ENCODE measurements at places on chromosomes 6 and 20.

DNA sequence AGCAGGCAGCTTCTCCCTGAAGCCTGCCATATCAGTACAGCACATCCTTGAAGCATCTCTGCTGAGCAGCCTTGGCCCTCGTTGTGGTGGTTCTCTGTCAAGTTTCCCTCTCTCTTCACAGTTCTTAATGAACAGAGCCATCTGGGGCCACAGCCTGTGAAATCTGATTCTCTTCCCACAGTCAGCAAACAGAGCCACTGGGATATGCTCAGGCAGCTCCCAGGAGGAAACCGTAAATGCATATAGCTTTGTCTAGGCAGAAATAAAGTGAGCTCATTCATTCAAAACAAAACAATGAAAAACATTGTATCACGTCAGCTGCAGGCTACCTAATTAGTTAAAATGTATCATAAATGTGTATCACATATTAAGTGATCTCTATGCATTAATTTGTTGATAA lies 80.3 kb downstream of the TBC1D7 start:
- DNase-seq: no peak

DNA sequence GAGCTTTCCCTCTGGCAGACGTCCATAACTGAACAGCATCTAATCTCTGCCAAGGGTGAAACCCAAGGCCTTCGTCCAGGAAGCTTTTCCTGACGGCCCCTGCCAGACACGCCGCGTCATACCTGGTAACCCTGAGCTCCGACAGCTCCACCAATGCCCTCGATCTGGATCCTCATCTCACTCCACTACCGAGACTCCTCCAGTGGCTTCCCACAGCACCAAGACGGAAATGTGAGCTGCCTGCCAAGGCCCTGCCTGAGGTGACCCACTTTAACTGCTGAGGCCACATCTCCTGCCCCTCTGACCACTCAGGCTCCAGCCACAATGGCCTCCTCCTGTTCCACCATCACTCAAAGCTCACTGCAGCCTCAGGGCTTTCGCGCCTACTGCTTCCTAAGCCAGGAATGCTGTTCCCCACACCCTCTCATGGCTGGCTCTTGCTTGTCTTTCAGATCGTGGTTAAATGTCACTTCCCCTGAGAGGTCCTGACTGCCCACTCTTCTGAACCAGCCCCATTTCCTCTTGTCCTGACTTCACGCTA lies 143.2 kb downstream of the PREX1 start:
- no peak for DNase-seq

GRCh38 chr6:37653933-37654565 lies 43.6 kb downstream of the MDGA1 start:
- no peak for DNase-seq

DNA sequence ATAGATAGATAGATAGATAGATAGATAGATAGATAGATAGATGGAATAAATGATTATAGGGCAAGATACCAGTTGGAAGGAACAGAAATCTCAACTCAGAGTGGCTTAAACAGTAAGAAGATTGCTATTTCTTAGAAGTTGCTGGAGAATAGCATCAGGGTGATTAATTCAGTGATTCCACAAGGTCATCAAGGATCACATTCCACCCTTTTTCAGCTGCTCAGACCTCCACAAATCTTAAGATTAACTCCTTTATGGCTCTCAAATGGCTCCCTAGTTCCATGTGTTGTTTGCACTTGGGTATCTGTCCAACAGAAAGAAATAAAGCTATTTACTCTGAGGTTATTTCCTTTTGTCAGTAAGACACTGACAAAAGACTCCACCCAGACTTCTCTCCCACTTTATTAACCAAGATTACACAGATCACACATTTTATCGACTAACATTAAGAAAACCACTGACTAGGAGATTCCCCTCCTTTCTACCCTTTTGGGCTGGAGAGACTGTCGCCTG lies 68.3 kb upstream of the KIF16B start:
- DNase-seq: no peak

DNA sequence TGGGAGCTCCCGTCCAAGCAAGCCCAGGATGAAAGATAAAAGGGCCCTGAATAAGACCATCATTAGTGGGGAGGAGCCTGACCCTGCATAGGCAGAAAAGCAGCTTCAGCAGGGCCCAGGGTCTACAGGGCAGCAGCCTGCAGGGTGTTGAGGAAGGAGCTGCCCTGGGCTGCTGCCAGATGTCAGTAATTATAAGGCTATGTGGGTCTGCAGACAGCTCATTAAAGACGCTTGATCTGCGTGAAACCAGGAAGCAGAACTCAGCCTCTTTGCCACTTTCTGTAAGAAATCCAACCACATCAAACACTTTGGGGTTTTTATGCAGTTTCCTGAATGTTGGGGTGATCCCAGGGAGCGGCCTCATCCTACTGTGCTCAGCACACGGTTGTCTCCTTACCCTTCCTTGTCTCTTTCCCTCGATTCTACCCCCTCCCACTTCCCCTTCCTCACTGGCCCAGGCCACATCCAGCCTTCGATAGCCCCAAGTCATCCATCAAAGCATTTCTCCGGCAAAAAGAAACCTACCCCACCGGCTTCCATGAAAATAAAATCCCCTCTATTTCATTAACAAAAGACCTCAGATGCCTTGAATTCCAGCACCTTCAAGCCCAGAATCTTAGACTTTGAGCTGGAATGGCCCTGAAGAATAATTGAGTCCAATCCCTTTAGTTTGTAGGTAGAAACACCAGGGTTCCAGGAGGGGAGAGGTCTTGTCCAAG lies 1.0 kb upstream of the TGM6 start:
- DNase-seq: no peak

DNA sequence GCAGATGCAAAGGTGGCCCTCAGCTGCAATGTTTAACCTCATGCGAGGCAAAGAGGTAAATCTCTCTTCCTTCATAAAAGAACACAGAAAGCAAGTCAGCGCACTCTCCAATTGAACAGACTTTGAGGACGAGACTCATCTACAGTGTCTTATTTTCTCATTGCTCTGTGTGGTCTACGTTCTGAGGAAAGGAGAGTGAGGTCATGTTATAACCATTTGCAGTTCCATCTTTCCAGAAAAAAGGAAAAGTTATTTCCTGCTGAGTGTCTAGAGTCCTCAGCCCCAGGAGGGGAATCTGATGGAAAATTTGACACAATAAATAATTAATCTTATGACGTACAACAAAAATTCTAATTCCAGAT lies 35.6 kb upstream of the THBS2 start:
- DNase-seq: no peak

DNA sequence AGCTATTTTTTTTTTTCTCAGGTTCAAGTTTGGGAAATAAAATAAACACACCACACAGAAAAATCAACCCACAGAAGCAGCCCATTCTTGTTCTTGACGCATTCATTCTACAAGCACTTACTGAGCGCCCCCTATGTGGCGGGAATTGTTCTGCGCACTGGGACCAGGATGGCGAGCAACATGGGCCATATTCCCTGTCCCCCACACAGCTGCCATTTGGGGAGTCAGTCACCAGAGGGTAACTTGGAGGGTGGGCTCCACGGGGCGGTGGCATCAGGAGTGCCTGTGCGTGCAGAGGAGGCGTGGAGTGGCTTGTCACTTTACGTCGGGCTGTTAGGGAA lies 185.0 kb upstream of the PDE10A start:
- DNase-seq: no peak

GRCh38 chr20:24146231-24146634 lies 157.7 kb upstream of the GGTLC1 start:
- DNase-seq: no peak

DNA sequence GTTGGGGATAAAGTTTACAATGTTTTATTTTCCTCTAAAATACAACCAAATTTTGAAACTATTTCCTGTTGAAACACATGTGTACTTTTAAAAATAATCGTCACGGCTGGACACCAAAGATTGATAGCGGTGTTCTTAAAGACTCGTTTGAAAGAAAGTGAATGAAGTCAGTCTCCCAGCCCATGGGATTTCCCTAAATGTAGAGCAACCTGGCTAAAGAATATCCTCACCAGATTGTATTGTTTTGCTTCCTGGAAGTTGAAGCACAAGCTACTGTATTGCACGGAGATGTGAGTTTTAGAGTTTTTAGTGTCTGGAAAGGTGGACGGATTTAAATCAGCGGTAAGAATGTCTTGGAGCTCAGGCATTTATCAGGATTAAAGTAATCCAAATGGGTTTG lies 189.5 kb downstream of the THBS2 start:
- no peak for DNase-seq

- no peak for DNase-seq
Observed at GRCh38 chr20:17860301-17861197, 108.0 kb downstream of the SNX5 start.
